Activated naive CD4-positive, alpha-beta T cell treated with anti-CD3 and anti-CD28 coated beads for 36 hours (primary cell): ENCODE measurements at places on chromosomes 3 and 15.

DNA sequence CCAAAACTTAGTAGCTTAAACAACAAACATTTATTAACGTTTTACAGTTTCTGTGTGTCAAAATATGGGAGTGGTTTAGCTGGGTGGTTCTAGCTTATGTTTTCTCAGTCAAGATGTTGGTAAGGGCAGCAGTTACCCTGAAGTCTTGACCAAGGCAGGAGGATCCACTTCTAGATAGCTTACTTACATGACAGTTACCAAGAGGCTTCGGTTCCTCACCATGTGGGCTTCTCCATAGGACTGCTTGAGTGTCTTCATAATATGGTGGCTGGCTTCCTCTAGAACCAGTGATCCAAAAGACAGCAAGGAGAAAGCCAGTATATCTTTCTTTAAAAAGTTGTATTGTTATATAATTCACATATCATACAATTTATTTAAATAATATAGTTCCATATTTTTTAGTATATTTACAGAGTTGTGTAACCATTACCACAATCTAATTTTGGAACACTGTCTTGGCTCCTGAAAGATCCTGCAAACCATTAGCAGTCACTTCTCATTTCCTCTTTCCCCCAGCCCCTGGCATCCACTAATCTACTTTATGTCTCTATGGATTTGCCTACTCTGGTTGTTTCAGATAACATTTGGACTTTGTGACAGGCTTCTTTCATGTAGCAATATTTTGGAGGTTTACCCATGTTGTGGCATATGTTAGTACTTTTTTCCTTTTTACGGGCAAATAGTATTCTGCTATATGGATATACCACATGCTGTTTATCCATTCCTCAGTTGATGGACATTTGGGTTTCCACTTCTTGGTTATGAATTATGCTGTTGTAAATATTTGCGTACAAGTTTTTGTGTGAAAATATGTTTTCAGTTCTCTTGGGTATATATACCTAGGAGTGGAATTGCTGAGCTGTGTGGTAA, 33.3 kb downstream of the MAPK6 start:
- no peak for DNase-seq

DNA sequence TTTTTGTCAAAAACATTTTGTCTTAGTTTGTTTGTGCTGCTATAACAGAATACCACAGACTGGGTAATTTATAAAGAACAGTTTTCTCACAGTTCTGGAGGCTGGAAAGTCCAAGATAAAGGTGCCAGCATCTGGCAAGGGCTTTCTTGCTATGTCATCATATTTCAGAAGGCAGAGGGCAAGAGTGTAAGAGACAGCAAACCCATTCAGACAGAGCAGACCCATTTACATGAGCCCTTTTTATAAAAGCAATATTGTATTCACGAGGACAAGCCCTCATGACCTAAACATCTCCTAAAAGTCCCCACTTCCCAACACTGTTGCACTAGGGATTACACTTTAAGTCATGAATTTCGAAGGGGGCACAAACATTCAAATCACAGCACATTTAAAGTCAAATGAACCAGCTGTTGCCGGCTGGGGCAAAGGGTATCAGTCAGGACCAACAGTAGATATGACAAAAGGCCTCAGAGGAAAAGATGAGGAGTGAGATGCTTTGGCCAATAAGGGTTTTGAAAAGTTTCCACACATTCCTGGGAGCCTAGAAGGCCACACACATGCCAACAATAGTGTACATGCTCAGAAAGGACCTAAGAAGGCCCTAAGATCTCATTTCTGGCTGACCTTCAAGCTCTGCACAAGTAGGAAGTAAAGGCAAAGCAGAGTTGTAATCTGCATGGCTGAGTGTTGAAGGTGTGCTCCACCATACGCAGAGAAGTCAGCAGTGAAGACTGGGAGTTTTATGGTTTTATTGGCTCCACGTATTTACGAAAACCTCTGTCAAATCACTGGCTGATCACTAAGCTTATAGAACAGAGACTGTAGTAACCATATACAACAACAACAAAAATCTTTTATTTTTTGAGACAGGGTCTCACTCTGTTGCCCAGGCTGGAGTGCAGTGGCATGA, 37.9 kb downstream of the UQCC5 start:
- no peak for DNase-seq

DNA sequence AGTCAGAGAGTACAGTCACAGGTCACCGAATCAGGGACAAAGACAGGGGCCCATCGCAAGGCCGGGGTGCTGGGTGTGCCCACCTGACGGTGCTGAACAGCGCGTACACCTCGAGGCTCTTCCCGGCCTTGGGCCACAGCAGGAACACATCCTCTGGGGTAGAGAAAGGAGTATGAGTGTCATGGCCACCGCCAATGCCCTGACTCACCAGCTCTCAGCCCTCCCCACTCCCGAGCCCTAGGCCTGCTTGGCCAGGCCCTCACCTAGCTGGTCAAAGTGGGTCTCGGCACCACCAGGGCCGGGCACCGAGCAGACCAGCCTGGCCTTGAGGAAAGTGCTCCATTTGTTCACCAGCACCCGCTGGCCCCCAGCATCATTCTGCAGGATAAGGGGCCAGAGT, 4.2 kb downstream of the SEMA3G start:
- DNase-seq, result no peak

DNA sequence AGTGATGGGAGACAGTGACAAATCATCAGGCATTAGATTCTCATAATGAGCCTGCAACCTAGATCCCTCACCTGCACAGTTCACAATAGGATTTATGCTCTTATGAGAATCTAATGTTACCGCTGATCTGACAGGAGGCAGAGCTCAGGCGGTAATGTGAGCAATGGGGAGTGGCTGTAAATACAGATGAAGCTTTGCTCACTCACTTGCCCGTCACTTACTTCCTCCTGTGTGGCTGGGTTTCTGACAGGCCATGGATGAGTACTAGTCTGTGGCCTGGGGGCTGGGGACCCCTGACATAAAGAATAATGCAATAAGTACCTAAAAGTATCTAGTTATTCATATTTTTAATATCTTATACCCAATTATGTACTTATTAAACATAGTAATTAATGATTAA, 15.6 kb downstream of the IQCB1 start:
- no peak for DNase-seq

GRCh38 chr3:37816271-37816670, 45.4 kb upstream of the CTDSPL start:
- no peak for DNase-seq

DNA sequence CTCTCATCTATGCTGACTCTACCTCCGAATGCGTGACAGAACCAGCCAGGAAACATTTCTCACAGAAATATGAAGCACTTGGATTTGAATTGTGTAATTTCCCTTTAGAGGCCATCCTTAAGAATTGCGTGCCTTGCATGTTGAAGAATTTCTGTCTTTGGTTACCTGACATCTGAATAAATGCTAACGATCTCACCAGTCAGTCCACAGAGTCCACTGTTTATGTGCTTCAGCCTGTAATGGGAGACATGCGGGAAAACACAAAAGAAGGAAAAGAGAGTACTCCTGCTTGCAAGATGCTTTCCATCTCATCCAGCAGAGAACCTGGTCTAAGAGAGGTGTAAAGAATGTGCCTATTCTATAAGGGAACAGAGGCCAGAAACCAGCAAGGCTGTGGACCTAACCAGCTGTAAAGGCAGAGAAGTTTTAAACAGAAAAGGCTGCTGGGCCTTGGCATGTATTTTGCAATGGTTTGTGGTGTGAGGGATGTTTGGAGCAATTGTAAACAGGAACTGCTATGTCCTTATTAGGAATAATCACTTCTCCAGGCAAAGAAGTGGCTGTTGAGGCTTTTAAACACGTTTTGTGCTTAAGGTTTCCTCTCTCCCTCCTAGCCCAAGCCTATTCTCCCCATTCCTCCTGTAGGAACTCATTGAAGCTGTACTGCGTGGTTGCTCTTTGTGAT, 36.4 kb upstream of the BOC start:
- no peak for DNase-seq

GRCh38 chr3:175890066-175890465, 1030.9 kb downstream of the NAALADL2 start:
- DNase-seq, result no peak

GRCh38 chr3:188294113-188294512, 140.2 kb downstream of the LPP start:
- DNase-seq, result peak; percentile 38

DNA sequence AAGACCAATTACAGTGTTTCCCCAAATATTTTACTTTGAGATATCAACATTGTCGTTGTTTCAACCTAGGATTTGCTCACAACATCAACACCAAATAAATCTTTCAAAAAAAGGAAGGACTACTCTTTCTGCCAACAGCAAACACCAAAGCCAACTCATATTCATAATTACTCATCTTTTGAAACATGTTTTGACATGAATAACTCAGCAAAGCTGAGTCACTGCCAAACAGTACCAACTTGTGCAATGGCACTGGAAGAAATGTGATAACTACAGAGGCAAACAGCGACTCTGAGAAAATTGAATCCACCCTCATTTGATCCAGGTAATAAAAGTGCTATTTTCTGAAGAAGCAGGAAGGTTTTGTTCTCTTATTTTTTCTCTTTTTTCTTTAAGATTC, 67.2 kb downstream of the PEX5L start:
- peak; percentile 5 for DNase-seq

- no peak for DNase-seq
These were observed 156.1 kb downstream of the DIPK2A start for GRCh38 chr3:144127700-144128099.

DNA sequence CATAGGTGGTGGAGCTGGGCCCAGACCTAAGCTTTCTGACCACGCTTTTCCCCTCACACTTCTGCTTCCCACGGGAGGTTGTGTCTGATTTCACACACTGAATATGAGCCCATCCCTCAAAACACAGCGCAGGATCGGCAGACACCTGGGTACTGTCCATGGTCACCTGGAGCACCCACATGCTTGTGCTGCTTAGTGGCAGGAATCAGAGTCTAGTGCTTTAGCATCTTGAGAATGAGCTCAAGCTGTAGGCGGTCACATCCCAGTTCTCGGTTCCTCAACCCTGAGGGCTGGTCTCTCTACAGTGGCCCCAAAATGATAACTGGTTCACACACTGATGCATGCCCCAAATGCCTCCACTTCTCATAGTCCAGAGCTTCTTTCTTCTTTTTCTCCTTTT, 111.0 kb downstream of the SEMA5B start:
- no peak for DNase-seq

GRCh38 chr3:196135693-196136639, 54.1 kb upstream of the TFRC start:
- no peak for DNase-seq

DNA sequence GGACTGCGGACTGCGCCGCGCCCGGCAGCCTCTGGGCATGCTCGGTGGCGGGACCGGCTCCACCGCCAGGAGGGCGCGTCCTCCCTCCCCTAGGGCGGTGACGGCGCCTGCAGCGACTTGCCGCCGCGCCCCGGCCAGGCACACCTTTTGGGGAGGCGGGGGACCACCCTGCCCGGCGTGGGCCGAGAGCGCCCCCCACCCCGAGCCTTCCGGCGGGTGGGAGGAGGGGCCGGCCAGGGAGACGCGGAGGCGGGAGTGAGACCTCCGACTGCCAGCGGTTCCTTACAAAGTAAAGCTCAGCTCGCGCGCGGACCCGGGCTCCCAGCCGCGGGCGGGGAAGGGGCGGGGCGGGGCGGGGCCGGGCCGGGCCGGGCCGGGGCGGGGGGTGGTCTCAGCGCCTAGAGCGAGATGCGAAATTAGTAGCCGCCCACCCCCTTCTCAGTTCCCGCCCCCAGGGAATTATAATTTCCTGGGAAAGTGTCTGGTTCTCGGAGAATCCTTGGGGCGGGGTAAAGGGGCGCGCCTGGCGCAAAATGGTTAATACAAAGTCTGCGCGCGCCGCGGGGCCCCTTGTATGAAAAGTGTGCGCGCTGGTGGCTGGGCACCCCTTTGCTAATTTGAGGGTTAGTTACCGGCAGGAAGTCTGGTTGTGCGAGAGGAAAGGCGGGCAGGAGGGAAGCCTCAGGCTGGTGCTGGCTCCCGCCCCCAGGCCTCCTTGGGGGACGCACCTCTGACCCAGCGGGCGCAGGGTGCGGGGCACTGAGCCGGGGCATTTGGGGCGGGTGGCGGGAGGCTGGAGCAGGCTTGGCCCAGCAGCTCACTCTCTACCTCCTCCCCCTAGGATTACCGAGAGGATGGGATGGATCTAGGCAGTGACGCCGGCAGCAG, 224.8 kb upstream of the IL12A start:
- peak; percentile 23 for DNase-seq

GRCh38 chr3:32184187-32184730, 54.2 kb upstream of the CMTM8 start:
- no peak for DNase-seq

- no peak for DNase-seq
These were observed 342.9 kb upstream of the PPP2R3A start for GRCh38 chr3:135622656-135623055.

DNA sequence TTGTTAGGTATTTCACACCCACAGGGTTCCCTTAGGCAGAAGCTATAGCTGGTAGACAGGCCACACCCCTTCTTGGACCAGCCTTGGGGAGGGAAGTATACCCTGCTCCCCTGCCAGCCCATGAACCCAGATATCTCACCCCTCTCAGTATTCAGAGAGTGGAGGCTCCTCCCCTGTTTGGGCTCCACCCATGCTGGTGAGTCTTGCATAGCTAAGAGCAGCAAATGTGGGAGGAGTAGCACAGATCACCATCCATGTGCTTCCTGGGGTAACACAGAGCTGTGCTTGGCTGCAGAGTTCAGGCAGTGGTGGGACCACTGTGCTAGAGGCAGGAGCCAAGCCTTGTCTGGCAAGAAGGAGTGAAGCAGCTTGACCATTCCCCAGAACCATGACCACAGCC, 427.2 kb downstream of the ZIC1 start:
- DNase-seq, result no peak

DNA sequence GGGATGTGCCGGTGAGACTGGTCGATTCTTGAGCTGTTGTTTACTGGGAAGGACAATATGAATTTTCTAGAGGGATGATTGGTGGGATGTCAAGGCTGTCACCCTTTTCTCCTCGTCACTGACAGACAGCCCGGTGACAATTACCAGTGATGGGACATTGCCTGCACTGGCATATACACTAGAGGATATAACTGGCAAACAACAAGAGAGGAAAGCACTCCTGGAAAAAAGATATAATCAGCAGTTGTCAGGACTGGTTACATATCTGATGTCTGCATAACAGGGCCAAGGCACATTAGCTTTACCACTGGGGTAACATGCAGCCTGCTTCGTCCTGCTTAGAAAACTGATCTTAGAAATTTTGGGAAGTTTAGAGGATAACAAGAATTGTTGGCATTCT, 131.1 kb downstream of the ROBO2 start:
- no peak for DNase-seq

GRCh38 chr15:63362196-63362595, 19.4 kb downstream of the CA12 start:
- no peak for DNase-seq

- DNase-seq, result no peak
These were observed 122.6 kb downstream of the ITPR1 start for GRCh38 chr3:4615750-4616149.

DNA sequence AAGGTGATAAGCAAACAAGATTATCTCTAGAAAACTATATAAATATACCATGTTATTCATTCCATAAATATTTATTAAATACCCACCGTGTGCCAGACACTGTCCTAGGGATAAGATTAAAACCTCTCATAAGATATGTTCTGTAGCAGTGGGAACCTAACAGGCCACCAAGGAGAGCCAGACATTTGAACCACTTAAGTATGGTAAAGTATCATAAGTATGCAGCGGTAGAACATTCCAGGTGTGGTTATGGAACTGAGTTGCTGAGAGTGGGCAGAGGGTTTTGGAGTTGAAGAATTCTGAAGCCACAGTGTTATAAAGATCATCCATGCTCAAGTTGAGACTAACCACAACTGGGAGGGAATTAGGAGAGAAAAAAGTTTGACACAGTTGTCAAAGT, 14.7 kb downstream of the FILIP1L start:
- DNase-seq, result no peak

GRCh38 chr3:169091196-169091823, 572.2 kb downstream of the MECOM start:
- no peak for DNase-seq

- DNase-seq, result no peak
These were observed 17.0 kb downstream of the CX3CR1 start for GRCh38 chr3:39262846-39263245.
